HCT116 (cell line): ENCODE measurements at places on chromosomes 7 and 10. TPM values are rescaled to one million over a fixed set of nuclear protein-coding genes. Genes with fewer than 3 reads are reported as not detected.

CALHM3 gene
- total RNA-seq = 0.49 TPM

TSPAN13 gene
- 18.5 TPM for total RNA-seq

RELN gene
- total RNA-seq = 0.20 TPM

VSTM4 gene
- total RNA-seq = 0.07 TPM

PSTK gene
- 4.4 TPM for total RNA-seq

CARD11 gene
- total RNA-seq = 0.57 TPM

GPC2 gene
- total RNA-seq = 17.9 TPM

RSPH10B gene
- not detected for total RNA-seq

FKBP6 gene
- total RNA-seq = not detected

CDC14C gene
- not detected for total RNA-seq

GOLGA7B gene
- 1.0 TPM for total RNA-seq

CTTNBP2 gene
- total RNA-seq = 5.4 TPM

SLC26A5 gene
- 0.15 TPM for total RNA-seq

ITGB8 gene
- total RNA-seq = 2.4 TPM

KCNMA1 gene
- 0.49 TPM for total RNA-seq

MMP21 gene
- total RNA-seq = not detected

VWA2 gene
- total RNA-seq = not detected

UTF1 gene
- not detected for total RNA-seq

SPDYE16 gene
- not detected for total RNA-seq

SRRM3 gene
- total RNA-seq = 12.7 TPM

AZGP1 gene
- total RNA-seq = 1.1 TPM

IFIT2 gene
- total RNA-seq = 1.0 TPM

CPA4 gene
- 38.7 TPM for total RNA-seq

EMX2 gene
- not detected for total RNA-seq

CHPF2 gene
- 19.5 TPM for total RNA-seq

SYT15B gene
- 0.37 TPM for total RNA-seq

STEAP1B gene
- 0.27 TPM for total RNA-seq

CELF2 gene
- total RNA-seq = 0.66 TPM

FAM237B gene
- total RNA-seq = not detected

SUGCT gene
- 4.4 TPM for total RNA-seq

SLC39A12 gene
- not detected for total RNA-seq

CXCL12 gene
- 0.47 TPM for total RNA-seq

OPN1SW gene
- total RNA-seq = not detected

LIPF gene
- not detected for total RNA-seq

GPR15LG gene
- not detected for total RNA-seq

ENTPD7 gene
- 12.3 TPM for total RNA-seq

OR2A5 gene
- not detected for total RNA-seq

SGPL1 gene
- total RNA-seq = 69.4 TPM

CFAP58 gene
- 0.91 TPM for total RNA-seq

HDAC9 gene
- total RNA-seq = 4.3 TPM
